ENCODE measurements at places on chromosomes 2 and 18.
A peak's percentile ranks its signal among the peaks of the same experiment; 100 is the strongest.

GRCh38 chr2:38248255-38248654, 128.8 kb downstream of the ATL2 start:
- DNase-seq, result no peak

DNA sequence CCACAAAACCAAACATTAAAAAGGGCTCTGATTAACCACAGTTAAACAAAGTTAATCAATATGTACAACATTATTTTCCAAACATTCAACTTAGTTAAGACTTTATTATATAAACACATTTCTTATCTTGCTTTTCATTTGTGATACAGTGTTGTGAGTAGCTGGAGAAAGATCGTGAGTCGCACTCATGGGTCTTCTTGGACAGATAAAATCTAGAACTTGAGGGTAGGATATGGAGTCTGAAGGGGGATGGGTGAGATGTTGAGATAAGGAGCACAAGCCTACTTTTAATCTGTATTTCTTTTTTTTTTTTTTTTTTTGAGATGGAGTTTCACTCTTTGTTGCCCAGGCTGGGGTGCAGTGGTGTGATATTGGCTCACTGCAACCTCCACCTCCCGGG, 22.6 kb upstream of the TMEM214 start:
- DNase-seq, result no peak

DNA sequence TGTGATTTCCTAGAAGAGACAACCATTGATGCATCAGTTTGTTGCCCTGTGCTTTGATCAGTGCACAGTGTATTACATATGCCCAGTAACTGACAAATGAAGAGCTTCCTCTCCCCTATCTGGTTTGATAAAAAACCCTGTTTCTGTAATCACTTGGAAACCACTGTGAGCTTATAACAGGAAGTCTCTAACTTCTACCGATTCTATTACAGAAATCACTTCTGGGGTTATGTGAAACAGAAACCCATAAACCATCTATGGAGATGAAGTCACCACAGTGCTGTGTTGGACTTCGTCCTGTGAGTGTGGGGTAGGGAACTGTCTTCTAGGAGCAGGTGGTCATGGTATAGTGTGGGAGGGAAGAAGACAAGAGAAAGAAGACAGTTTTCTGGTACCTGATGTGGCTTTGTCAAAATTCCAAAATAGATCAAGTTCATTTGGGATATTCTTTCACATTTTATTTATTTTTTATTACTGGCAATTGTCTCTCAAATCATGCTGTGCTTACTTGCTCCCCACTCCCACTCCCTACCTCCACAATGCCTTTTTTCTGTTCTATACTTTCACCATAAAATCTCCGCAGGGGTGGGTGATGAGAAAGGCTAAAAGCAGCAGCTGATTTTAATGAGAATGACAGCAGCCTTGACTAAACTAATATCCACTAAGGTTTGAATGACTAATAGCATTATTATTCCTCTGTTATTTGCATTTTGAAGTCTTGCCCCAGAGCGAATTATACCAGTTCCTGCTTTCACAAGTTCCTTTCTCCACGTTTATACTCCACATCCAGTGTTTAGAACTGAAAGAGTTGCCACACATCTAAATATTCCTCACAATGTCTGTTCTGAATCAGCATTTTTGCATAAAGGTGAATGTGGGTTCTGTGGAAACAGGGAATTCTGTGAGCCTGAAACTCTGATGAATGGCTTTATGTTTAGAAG, 41.7 kb upstream of the RND3 start:
- DNase-seq, result no peak

DNA sequence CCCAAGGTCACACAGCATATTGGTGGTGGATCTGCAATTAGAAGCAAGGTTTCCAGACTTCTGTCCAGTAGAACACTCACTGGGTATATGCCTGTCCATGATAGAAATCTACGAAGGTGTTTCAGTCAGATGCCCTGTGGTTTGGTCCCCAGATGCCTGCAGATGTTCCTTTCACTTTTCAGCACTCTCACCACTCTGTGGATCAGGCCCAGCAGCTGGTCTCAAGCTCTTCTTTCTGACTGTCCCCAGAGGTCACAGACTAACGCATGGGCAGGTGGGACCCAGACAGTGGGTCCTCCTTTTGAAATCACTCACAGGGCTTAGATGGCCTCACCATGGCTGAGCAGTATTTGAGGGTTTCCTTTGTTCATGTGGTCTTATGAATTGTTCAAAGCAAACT, 376.5 kb downstream of the ALK start:
- DNase-seq, result no peak

DNA sequence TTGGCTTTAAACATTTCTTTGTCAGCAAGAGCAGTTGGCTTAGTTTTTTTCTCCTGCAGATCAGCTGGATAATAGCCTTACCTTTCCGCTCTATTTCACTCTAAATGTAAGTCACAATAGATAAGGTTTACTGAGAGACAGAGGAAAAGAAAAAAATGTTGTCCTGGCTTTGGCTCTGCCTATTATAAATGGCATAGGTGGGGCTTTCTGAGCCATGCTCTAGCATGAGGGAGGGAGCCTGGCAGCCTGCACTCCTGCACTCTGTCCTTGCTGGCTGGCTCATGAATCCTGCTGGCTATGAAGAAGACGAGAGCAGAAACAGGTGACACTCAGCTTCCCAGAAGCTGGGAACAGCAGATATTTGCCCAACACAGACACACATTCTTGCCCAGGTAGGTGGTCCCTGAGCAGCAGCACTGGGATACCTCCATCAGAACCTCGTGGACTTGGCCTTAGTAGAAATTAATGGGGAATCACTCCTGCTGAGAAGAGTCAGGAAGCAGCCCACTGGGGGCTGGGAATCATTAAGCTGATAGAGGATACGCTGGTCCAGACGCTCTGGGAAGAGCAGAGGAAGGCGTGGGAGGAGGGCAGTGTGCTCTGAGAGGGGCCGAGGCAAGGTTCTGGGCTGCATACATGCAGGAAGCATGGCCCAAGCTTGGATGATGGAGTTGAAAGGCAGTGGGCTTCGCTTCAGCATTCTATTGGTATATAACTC, 514.4 kb upstream of the HS6ST1 start:
- DNase-seq, result no peak

GRCh38 chr2:119819846-119820245, 60.1 kb downstream of the PTPN4 start:
- no peak for DNase-seq

DNA sequence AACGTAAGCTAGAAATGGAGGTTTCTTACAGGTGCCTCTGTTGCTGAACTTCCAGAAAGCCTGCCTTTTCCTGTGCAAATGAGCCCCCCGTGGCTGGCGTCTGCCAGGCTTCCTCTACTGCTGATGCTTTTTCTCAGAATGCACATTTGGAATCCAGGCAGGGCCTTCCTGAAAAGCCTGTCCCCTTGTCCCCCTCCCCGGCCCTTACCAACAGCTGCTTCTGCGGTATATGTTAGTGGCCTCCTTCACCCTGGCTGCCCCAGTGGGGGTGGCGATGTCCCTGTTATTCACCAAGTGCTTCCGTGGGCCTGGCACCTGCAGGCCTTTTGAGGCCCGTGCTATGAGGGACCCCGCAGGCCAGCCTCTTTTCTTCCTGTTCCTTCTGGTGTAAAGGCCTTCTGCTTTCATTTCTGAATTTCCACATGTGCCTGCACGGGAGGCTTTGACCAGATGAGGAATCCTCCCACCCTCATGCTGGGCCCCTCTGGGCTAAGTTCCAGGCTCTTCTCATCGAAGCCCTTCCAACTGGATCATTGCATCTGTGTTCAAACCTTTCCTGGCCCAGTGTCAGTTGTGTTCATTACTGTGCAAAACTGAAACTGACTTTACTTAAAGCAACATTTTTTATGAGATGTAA, 10.4 kb downstream of the CNDP2 start:
- peak; percentile 92 for DNase-seq

DNA sequence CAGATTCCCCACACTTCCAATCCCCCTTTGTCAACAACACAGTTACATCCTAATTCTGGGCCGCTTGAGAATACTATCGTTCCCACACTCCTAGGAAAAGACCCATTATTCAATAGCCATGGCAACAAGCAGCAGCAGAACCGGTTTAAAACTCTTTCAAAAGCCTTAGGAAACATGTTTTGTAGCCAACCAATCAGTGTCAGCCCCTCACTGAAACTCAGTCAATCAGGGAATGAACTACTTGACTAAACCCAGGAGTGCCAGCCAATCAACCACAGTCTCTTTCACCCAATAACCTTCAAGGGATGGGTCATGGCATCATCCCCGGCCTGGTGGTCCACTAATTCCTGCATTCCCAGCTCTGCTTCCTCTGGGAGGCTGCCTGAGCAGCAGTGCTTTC, 204.8 kb upstream of the HS6ST1 start:
- DNase-seq, result no peak

GRCh38 chr2:207283356-207283755, 117.6 kb upstream of the KLF7 start:
- DNase-seq, result no peak

DNA sequence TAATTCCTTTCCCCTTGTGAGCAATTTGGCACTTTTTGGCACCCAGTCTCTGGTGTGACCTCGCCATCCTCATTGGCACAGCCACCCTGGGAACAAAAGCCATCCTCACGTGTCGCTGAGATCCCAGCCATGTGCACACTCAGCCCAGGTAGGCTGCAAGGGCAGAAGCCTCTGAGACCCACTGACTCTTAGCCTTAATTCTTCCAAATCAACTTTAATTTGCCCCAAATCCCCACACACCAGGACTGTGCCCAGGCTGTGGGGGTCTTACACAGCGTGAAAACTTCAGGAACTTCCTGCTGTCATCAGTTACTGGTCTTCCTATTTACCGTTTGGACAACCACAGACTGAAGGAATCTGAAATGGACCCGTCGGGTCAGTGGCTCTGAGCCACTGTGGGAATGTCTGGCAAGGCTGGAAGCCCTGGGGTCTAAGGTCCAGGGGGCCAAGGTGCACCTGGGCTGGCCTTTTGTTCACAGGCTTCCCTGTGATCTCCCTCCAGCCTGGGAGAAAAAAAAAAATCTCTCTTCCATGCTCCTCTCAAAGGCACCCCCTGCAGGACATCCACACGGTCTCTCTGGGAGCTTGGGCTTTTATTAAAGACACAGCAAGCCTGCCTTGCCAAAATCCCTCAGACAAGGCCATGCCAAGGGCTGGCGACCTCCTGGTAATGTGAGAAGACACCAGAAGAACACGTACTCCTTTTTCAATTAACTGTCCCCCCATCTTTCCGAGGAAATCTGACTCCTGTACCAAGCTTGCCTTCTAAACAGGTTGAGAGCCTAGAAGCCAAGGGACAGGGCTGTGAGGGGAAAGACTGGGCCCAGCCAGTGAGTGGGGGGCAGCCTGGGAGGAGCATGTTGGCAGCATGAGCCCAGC, 42.1 kb upstream of the LAPTM4A start:
- DNase-seq, result peak; percentile 79

DNA sequence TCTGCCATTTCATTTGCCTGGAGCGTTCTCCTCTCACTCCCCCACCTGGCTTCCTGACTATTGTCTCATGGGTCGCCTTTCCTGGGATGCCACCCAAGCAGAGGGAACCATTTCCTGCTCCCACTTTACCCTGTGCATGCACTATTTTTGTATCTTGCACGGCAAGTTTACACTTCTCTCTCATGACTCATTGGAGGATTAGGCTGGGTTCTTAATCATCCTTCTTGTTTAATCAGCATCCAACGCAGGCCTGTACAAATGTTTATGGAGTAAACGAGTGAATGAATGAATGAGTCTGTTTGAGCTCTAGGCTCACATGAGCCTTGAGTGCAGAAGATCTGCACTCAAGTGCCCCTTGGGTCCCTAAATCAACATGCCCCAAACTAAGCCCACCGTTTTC, 3.8 kb upstream of the ARHGAP25 start:
- DNase-seq, result no peak

DNA sequence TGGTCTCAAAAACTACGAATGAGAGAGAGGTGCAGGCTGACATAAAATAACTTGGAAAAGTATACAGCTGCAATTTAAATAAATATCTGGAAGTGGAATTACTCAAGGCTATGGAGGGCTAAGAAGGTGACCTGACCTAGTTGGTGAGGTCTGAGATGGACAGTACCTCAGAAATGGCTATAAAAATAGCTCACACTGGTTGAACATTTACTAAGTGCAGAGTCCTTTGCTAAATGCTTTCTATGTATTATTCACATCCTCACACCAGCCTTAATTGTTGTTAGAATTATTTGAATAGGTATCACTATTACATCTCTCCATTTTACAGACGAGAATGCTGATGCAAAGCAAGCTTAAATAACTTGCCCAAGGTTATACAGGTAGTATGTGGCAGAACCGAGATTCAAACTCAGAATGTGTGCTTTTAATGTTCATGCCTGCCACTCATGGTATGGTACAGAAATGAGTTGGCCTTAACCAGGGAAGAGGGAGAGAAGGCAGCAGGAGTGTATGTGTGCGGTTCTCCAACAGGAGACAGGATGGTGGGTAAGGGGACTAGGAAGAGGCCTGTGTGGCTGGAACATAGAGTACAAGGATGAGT, 37.4 kb downstream of the MRPL44 start:
- DNase-seq, result no peak

DNA sequence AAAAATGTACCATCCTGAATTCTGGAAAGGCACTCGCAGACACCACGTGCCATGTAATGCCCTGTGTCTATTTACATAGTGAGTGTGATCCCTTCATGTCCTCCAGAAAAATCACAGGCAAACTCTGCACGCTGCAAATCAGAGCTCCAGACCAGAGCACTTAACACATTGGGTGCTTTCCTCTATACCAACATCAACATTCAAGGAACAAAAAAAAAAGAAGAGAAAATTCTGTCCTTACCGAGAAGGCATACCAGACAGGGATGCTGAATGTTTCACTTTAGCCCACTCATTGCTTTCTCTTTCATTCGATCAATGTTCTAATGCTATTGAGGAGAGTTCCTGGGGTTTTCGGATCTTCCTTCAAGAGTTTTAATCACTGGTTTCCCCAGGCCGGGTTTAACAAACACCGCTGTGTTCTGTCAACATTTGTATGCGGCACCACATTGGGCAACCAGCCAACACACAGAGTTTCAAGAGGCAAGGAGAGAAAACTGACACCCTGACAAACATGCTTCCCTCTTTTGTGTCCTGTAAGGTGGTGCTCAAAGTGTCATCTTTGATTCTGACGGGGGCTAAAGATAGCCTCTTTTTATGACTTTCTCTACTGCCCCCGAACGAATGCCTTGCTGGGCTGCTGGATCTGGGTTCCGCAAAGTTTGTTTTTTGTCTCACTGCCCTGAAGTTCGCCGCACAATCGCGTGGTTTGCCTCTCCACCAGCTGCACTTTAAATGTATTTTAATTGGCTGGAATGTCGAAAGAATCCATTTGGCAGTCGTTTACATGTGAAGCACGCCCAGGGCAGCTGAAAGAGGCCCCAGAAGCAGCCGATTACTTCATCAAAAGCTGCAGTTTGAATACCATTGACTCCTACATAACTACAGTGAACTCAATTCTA, 106.4 kb upstream of the NCKAP5 start:
- DNase-seq, result peak; percentile 82

- DNase-seq, result no peak
Measured at GRCh38 chr18:42459873-42460272, 504.8 kb downstream of the PIK3C3 start.

DNA sequence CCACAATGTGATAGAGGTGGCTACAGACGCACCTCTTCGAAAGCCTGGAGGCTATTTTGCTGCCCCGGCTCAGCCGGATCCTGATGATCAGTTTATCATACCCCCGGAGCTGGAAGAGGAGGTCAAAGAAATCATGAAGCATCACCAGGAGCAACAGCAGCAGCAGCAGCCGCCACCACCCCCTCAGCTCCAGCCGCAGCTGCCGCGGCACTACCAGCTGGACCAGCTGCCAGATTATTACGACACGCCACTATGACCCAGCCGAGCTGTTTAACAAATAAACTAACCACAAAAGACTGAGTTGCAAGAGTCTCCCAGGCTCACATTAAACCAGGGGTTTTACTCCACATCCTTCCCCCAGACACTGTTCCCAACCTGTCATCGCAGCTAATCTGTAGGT, 263.8 kb downstream of the PHLPP1 start:
- peak; percentile 63 for DNase-seq

Data from left hindlimb (tissue), 1 donor.